ENCODE measurements at places on chromosomes 7 and 10.
A peak's percentile ranks its signal among the peaks of the same experiment; 100 is the strongest.

DNA sequence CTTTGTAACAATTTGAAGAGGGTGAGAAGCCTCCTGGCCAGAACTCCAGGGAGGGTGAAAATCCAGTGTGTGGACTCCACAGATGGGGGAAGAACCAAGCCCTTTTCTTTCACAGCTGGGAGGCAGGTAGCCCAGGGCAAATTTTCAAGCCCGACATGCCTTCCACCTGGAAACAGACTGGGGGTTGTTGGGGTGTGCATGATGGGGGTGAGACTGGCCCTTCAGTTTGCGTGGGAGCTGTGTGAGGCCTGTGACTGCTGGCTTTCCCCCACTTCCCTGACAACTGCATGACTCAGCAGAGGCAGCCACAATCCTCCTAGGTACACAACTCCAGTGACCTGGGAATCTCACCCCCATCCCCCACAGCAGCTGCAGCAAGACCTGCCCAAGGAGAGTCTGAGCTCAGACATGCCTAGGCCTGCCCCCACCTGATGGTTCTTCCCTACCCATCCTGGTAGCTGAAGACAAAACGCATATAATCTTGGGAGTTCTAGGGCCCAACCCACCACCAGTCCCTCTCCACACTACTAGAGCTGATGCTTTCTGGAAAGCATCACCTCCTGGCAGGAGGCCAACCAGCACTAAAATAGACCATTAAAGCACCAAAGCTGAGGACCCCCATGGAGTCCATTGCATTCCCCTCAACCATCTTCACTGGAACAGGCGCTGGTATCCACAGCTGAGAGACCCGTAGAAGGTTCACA, 445.4 kb downstream of the TFEC start:
- no peak for DNase-seq

- no peak for DNase-seq
Measured at GRCh38 chr7:95977994-95978393, 205.6 kb downstream of the DYNC1I1 start.

DNA sequence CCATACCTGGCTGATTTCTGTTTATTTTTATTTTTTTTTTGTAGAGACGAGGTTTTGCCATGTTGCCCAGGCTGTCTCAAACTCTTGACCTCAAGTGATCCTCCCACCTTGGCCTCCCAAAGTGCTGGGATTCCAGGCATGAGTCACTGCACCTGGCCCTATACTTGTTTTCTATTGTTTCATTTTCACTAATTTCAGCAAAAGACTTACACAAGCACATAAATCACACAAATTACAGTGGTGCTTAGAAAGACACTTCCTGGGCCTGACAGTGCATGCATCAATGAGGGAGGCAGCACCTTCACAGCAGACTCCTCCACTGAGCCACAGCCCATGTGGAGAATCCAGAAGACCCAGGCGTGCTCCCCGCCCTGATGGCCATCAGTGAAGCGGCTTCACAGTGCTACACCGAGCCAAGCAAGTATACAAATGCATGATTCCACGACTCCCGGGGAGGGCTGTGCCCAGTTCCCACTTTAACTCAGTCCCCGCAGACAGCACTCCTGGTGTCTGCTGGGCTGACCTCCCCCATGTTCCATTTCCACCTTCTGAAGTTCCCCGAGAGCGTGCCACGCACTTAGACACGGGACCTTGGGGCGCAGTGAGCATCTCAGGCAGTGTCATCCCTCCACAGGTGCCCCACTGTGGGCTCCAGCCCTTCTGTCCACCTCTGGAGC, 20.6 kb downstream of the PITRM1 start:
- no peak for DNase-seq

DNA sequence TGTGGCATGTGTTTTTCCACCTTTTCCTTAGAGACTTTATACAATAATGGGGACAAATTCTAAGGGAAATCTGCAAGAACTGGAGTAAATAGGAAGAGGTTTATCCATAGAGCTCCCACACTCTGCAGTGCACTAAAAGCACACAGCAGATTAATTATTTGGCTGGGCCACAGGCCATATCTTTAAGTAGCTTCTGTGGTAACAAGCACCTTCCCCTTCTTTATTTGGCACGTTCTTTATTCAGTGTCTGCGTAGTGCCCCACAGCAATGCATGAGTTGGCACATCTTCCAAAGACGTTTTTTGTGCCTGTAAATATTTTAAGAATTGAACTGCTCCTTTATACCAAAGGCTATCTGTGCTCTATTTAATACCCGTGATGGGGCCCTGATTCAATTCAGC, 104.9 kb upstream of the MBL2 start:
- DNase-seq: no peak

DNA sequence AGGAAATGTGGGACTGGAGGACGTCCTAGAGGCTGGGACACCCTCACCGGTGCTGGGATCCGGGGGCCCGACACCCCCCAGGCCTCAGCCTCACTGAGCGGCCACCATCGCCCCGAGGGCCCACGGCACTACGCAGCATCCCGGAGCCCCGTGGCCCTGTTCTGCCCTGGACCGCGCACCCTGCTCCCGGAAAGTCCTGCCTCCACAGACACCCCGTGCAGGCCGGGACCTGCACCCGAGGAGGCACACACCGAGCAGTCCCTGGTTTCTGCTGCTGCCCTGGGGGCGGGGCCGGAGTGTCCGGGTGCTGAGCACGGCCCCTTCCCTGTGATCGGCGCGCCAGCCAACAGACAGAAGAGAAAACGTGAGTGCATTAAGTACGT, 18.1 kb upstream of the KNDC1 start:
- DNase-seq: no peak

DNA sequence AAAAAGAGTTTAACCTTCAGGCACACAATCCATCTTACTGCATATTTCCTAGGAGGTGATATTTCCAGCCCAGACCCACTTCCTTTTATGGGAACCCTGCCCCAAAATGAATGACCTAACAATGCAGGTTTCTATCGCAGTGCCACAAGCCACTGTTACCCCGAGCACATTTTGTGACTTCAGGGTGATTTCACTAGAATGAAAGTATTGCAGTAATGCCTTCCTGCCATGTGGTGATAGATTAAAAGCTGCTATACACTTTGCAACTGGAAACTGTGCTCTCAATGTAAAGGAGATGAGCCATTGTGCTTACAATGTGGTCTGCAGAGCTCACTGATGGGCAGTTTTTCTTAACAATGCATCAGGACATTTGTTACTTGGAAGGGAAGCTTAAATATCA, 90.5 kb upstream of the RSU1 start:
- no peak for DNase-seq

DNA sequence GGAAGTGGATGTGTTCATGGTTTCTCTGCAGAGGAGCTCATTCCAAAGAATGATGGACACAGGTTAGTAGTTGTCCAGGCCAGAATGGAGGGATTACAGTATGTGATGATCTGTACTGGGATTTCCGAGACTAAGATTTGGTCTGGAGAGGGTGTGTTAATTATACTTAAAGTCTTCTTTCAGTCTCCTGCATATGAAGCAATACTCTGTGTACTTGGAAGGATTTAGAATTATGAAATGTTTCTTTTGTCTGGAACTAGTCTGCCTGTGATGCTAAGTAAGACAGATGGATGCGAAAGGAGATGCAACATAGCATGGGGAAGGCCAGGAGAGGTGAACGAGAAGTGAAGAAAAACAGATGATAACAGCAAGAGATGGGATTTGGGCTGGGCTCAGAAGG, 305.1 kb upstream of the LYZL1 start:
- DNase-seq: no peak

DNA sequence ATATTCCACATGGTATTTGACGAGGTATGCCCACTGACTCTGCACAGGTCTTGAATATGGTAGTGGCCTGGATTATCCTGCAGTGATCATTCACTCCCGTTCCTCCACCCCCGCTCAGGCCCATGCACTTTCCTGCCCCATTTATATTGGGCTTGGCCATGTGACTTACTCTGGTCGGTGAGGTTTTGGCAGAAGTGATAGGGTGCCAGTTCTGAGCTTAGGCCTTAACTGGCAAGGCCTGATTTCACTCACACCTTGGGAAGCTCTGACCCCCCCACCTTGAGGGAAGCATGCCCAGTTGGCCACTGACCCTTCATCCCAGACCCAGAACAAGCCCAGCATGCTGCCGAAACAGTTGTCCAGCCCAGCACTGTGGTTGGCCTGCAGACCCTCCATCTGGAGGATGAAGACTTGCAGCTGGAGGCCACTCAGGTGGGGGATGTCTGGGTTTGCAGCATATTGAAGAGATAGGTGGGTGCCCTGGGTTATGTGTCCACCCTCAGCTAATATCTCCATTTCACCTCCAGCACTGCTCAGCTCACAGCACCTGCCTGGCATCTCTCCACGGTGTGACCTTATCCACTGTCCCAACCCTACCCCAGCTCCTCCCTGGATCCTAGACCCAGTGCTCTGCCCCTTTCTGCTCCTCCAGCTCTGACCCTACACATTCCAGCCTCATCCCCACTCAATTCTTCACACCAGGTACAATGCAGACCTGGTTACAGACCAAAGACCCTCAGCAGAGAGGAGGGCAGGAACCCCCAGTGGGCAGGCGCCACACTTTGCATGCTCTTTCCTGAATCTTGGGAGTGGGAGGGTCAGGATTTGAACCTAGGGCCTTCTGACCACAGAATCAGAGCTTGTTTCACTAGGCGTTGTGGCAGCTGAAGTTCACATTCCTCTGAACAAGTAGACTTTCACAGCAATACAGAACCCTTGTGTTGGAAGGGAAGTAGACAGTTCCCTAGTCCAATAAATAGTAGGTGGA, 138.1 kb upstream of the CHST15 start:
- peak; percentile 36 for DNase-seq

- no peak for DNase-seq
Measured at GRCh38 chr7:146235195-146235594, 118.6 kb downstream of the CNTNAP2 start.

DNA sequence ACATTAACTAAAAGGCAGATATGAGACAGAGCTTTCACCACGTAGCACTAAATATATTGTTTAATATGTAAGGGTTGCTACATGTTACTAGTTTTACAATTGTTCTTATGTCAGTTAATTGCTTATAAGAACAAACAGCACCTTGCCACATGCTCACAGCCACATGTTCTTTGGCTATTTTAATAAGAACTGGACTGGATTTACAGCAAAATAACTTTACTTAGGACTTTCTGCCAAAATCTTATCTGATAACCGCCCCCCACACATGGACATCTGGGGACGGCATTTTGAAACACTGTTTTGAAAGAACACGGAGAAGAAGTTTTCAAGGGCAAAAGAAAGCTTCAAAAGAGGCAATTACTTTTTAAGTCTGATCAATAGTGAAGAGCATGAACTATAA, 45.3 kb downstream of the JAZF1 start:
- DNase-seq: no peak

GRCh38 chr10:128025951-128026350, 100.3 kb downstream of the MKI67 start:
- no peak for DNase-seq

GRCh38 chr10:14911801-14912200, 33.1 kb downstream of the SUV39H2 start:
- DNase-seq: no peak

GRCh38 chr7:110827287-110827855, 263.6 kb upstream of the LRRN3 start:
- DNase-seq: no peak

- DNase-seq: no peak
Measured at GRCh38 chr7:67807826-67808225, 811.2 kb downstream of the TYW1 start.

DNA sequence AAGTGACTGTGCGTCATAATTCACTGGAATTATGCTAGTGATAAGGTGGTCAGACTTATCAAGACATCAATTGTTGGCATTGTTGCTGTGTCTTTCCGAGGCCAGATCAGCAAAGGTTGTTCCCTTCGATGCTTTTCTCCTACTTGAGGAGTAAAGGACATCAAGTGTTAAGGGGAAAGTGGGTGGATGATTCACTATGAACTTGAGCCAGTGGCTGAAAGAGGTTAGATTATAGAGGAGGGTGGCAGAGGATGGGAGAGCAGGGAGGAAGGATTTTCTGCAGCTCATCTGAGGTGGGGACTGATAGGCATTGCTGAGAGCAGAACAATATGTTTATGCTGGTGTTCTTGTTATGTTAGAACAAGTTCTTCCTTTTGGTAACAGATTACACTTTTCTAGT, 131.4 kb upstream of the AGR3 start:
- no peak for DNase-seq

- DNase-seq: no peak
Measured at GRCh38 chr7:30038196-30038980, 10.2 kb downstream of the PLEKHA8 start.

GRCh38 chr10:35040760-35041501, 49.2 kb downstream of the CUL2 start:
- no peak for DNase-seq

DNA sequence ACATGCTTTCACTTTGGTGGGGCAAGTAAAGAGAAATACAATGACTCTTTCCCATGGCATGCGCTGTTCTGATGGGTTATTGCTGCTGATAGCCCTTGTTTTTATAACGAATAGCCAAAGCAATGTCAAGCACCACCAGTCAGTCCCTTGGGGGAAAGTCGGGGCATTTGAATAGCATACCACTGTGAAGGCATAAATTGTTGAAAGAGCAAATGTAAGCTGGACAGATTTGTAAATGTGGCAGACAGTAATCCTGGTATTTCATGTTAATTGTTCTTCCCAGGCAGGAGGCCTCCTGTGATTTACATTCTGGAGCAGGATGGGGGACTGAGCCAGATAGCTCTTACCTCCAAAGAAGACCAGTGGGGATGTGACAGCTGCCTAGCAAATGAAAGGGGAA, 293.3 kb downstream of the ADRA2A start:
- DNase-seq: no peak

- DNase-seq: no peak
Measured at GRCh38 chr10:70913191-70913892, 25.0 kb upstream of the PCBD1 start.

DNA sequence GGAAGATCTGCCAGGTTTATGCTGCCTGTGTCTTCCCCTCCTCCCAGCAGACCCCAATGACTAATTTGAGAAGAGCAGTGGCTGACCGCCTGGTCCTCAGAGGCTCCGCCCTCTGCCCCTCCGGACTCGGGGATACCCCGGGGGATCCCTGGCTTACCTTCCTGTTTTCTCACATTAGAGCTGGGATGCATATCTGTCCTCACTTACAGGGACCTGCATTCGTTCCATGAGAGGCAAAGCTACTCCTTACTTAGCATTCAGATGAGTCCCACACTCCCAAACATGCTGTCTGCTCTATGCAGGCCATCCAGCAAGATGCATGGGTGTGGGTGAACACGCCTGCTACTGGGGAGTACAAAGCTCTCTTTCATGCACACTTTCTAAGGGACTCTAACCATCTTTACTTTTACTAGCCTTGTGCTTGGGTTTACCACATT, 24.0 kb downstream of the VOPP1 start:
- no peak for DNase-seq

Measured in T-helper 17 cell (primary cell).